ENCODE measurements at places on chromosomes 1 and 21.

- DNase-seq, result peak; percentile 92
Observed at GRCh38 chr1:183180634-183181056, 5.4 kb upstream of the LAMC2 start.

DNA sequence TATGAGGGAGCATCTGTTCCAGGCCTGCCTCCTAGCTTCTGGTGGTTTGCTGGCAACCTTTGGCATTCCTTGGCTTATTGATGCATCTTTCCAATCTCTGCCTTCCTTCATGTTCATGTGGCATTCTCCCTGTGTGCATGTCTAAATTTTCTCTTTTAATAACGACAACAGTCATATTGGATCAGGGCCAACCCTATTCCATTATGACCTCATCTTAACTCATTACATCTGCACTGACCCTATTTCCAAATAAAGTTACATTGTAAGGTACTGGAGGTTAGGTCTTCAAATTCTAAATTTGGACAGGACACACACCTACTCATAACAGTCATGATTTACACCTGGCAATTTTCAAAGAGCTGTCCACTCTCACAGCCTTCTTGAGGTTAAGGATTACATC lies 117.2 kb upstream of the FGGY start:
- no peak for DNase-seq

DNA sequence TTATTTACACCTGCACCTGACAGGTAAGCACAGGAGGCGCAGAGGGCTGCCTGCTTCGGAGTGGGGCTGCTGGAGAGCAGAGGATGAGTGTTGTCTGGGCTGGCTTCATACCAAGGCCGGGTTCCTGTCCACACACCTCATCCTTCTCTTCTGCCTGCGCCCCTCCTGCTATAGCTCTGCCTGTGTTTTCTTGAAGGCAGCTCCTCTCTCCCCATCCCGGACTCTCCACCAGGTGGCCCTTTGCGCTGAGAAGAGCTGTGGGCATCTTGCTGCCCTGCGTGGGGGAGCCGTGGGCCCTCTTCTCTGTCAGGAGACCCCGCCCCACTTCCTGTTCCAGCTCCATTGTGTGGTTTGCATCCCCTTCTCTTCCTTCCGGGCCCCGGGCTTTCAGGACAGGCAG lies 35.0 kb downstream of the ARHGEF10L start:
- no peak for DNase-seq

DNA sequence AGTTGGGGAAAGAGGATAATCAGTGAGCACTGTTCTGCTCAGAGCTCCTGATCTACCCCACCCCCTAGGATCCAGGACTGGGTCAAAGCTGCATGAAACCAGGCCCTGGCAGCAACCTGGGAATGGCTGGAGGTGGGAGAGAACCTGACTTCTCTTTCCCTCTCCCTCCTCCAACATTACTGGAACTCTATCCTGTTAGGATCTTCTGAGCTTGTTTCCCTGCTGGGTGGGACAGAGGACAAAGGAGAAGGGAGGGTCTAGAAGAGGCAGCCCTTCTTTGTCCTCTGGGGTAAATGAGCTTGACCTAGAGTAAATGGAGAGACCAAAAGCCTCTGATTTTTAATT lies 42.7 kb downstream of the YARS1 start:
- no peak for DNase-seq

DNA sequence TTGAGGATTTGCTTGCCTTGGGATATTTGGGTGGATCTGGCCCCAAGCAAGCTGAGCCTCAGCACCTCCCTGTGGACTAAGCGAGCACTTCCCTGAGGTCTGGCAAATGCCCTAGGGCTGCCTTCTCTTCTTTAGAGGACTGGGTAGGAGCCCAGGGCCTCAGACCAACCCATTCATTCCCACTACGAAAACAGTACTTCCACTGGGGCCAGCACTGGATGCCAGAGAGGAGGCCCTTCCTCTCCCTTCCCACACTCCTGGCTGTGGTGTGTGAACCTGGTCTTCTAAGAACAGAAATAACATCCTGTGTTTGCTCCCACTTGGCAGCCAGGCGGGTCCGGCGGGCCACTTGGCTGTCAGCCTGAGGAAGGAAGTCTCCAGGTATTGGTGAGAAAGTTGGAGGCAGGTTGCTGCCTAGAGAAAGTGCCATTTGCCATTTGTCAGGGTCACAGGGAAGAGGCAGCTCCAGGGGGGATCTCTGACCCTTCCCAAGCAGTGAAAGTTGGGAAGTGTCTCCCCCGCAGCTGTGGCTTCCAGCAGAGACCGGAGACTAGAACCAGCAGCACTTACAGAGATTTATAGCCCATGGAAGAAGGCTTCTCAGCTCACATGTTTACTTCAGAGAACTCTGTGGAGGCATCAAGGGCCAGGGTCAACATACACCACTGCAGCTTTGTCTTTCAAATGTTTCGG lies 323.5 kb downstream of the SIPA1L2 start:
- no peak for DNase-seq

DNA sequence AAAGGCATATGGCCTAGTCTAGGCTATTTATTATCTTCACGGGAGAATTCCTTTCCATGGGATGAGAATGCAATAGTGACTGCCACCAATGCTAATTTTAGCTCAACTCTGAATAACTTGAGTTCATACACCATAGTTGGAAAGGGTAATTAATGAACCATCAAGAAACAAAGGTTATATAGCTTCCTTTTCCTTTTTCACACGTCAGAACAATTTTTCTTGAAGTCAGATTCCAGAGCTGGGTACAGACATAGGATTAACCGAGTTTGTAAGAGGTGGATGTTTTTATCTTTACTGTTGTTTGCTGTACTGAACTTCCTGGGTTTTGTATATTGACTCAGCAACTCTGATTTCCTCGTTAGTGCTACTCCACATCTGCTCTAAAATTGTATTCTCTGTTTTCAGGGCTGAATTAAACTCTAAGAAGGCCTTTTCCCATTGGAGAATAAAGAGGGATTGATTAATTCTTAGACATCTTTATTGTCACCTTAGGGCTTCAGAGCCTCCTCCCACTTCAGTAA lies 262.0 kb downstream of the NUF2 start:
- no peak for DNase-seq

DNA sequence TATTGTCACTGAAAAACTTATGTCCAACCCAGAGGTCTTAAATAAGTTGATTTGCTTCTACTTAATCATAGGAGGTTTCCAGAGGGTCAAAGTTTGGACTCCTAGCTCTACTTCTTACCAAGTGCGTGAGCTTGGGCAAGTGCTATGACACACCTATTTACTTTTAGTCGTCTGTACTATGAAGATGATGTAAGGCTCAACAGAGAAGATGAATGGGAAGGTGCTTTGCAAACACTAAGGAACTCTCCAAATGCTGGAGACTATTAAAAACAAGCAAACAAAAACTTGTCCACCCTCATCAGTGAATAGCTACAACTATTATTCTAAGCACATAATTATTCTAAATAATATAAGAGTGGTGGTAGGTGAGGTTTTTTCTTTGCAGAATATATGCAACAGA lies 232.3 kb upstream of the USP24 start:
- DNase-seq, result no peak

- no peak for DNase-seq
Observed at GRCh38 chr1:242546849-242547729, 22.6 kb upstream of the PLD5 start.

DNA sequence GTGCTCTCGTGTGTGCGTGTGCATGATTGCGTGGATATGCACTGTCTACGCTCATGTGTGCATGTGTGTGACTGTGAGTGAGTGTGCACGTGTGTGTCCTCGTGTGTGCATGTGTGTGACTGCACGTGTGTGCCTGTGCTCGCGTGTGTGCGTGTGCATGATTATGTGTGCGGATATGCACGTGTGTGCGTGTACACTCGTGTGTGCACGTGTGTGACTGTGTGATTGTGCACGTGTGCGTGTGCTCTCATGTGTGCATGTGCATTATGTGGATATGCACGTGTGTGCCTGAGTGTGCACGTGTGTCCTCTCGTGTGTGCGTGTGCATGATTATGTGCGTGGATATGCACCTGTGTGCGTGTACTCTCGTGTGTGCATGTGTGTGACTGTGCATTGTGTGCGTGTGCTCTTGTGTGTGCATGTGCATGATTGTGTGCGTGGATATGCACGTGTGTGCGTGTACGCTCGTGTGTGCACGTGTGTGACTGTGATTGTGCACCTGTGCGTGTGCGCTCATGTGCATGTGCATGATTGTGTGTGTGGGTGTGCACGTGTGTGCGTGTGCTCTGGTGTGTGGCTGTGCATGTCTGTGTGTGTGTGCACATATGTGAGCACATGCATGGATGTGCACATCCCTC lies 2.2 kb downstream of the MMEL1 start:
- no peak for DNase-seq

DNA sequence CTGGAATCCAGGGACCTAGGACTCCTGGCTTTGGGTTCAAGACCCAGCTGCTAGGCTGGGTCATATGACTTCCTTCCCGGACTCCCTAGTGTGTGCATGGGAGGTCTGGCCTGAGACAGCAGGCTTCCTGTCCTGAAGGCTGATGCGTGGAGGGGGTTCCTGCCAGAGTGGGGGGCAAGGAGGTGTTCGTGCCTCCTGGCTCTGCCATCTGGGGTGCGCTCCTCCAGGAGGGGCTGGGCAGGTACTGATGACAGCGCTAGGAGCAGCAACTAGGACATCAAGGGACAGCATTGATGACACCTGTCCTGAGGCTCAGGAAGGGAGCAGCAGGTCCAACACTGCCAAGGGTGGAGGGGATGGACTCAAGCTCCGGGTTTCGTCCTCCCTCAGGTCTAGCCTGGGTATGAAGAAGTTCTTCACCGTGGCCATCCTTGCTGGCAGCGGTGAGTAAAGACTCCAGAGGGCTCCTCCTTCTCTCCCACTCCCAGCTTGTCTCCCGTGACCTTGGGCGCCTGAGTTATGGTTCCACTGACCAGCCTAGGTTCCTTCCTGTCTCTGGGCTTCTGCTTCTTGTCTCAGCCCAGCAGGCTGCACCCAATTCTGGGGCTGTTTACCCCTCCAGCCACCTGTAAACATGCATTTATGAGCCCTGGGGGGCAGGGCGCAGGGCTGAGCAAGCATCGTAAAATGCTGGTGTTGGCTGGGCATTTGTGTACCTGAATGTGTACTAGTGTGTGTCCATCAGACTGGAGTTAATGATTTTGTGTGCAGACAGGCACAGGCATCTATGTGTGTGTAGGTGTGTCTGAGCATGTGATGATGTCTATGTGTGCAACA lies 871 bp downstream of the PLA2G2F start:
- no peak for DNase-seq

DNA sequence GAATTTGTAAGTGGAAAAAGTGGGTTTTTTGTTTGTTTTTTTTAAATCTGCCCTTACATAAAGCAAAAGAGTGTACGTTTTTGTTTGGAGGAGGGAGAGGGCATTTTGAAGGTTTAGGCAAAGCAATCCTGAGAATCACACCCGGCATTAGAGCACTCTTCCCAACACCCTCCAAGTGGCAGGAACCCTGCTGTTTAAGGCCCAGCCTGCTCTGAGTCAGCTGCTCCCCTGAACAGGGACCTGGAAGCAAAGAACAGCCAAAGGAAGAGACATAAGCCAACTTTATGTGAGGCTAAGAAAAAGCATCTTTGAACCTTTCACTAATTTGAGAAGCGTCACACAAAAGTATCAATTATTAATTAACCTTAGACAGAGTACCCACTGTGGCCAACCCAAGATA lies 16.9 kb downstream of the MTFR1L start:
- no peak for DNase-seq

DNA sequence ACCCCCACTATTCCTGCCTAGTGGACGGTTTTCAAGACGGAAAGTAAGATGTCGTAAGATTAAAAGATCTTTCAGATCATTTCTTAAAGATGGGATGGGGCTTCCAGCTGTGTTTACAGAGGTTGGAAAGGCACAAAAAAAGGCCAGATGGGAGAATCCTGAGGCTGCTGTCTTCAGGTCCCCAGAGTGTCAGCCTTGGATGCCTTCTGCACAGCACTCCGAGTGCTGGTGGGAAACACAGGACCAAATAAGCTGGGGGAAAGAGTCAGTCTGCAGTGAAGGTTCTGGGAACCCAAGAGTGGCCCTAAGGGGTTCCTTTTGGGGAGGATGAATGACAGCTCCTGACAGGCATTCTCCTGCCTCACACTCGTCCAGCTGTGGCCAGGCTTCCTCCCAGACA lies 96.5 kb downstream of the COLGALT2 start:
- no peak for DNase-seq

GRCh38 chr1:68313735-68314134 lies 81.4 kb upstream of the WLS start:
- DNase-seq, result no peak

DNA sequence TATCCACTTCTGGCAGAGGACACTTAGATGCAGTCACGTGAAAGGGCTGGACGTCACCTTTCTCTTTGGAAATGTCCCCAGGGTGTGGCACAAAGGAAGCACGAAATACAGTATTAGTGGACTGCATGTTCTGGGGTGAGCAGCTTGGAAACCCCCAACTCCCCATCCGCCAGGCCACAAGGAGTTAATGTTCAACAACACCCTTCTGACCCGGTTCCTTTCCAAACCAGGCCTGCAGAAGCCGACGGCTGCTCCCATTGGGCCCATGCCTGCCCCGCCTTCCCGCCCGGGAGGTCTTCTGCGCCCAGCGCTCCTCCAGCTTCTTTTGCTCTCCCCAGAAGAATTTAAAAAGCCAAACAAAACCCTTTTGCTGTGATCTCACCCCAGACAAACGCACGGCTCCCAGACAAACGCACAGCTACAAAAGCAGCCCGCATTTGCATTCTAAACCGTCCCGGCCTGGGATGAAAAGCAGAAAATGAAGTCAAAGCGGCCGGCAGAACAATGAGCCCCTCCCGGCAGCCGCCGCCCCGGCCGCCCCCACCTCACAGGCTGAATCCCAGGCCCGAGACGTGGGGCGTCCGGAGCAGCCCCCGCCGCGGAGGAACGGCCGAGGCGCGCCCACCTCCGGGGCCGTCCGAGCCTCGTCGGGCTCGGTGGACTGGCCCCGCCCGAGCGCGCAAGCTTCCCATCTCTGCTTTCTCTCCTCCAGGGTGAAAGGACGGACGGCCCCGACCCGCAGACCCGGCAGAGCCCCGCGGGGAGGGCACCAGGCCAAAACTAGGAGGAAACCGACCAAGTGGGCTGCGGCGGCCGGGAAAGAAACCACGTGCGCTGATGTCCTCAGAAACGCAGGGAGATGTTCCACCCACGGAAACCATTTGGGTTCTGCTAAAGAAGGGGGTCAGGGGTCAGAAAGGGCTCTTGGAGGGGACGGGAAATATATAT lies 101.9 kb downstream of the PLPP3 start:
- DNase-seq, result peak; percentile 70

DNA sequence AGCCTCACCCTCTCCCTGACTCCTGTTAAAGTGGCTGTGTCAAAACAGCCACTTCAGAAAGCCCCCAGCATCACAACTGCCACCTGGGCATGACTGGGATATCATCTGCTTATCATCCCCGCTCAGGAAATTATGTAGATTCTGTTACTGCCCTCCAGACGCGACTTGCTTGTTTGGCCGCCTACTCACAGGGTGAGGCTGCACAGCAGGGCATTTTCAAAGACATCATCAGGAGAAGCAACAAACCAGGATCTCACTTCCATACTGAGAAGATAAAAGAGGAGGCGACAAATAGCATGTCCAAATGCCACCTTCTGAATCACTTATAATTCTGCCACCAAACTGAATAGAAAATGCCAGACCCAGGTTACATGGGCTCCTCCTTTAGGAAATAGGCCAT lies 94.8 kb downstream of the MIS18A start:
- no peak for DNase-seq

GRCh38 chr1:77828098-77828497 lies 48.6 kb downstream of the MIGA1 start:
- DNase-seq, result no peak

GRCh38 chr1:238582816-238583215 lies 692.1 kb upstream of the ZP4 start:
- DNase-seq, result no peak

- no peak for DNase-seq
Observed at GRCh38 chr21:43814215-43815106, 25.1 kb downstream of the RRP1 start.
